ENCODE measurements at places on chromosomes 12 and 14.
A peak's percentile ranks its signal among the peaks of the same experiment; 100 is the strongest.

- DNase-seq = no peak
- H3K4me1 ChIP-seq = no peaks in the 10 kb centered on the region
- no peak overlapping the region for H3K4me3 ChIP-seq
- H3K27me3 ChIP-seq = no peaks in the 10 kb centered on the region
- H3K36me3 ChIP-seq = no peaks in the 10 kb centered on the region
Observed at GRCh38 chr14:56059054-56059453, 59.2 kb upstream of the PELI2 start.

- no peaks in the 10 kb centered on the region for H3K27me3 ChIP-seq
- H3K27ac ChIP-seq = peak overlapping the region; percentile 17
- H3K4me3 ChIP-seq = no peak overlapping the region
- H3K4me1 ChIP-seq = no peaks in the 10 kb centered on the region
- DNase-seq = no peak
- no peaks in the 10 kb centered on the region for H3K36me3 ChIP-seq
Observed at GRCh38 chr12:22539055-22539454, 5.3 kb downstream of the C2CD5 start.

GRCh38 chr12:94180558-94181296 lies 32.4 kb downstream of the PLXNC1 start:
- H3K4me1 ChIP-seq = no peaks in the 10 kb centered on the region
- DNase-seq = no peak
- no peak overlapping the region for H3K27ac ChIP-seq
- no peaks in the 10 kb centered on the region for H3K36me3 ChIP-seq
- no peak overlapping the region for H3K4me3 ChIP-seq

GRCh38 chr14:37972941-37973887 lies 234.5 kb upstream of the SSTR1 start:
- no peak for DNase-seq
- no peaks in the 10 kb centered on the region for H3K27me3 ChIP-seq
- no peak overlapping the region for H3K27ac ChIP-seq
- H3K4me3 ChIP-seq = no peak overlapping the region

DNA sequence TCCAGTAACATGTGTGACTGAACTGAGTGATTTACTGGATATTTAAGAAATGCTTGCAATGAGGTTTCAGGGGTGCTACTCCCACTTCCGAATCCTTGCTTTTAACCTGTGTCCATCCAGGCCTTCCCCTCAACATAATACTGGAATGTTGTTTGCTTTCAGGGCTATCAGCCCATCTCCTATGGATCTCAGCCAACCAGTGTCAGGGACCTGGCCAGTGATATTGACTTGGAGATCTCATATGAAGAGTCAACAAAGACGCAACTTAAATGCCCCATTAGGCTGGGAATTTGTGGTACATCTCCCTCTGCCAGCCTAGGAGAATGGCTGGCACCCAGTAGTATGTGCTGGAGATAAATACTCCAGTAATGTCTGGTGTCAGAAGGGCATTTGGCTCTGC lies 889 bp upstream of the IFT43 start:
- H3K4me3 ChIP-seq = no peak overlapping the region
- no peaks in the 10 kb centered on the region for H3K27me3 ChIP-seq
- peak overlapping the region; percentile 99 for H3K27ac ChIP-seq
- no peak for DNase-seq
- peaks cover 10% of the 10 kb centered on the region for H3K36me3 ChIP-seq

DNA sequence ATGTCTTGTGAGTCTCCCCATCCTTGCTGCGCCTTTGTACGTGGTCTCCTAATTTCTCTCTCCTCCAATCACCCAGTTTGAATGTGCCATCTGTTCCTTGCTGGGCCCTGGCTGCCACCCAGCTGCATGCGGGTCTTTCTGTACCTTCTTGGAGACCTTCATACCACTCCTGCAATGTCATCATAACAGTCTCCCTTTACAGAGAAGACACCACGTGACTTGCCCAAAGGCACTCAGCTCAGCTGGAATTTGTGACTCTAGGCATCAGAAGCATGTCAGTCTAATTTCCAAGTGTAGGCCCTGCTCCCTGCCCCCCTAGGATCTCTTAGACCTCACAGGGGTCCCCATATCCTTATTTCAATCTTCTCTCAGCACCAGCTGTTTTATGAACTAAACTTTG lies 284.2 kb downstream of the TTC8 start:
- no peak for DNase-seq
- H3K4me1 ChIP-seq = no peaks in the 10 kb centered on the region

GRCh38 chr14:79608446-79608845 lies 602.9 kb downstream of the DIO2 start:
- H3K4me1 ChIP-seq = no peaks in the 10 kb centered on the region
- H3K4me3 ChIP-seq = no peak overlapping the region
- H3K27me3 ChIP-seq = no peaks in the 10 kb centered on the region
- no peak for DNase-seq

GRCh38 chr14:68349900-68350629 lies 442.8 kb downstream of the ZFP36L1 start:
- no peak overlapping the region for H3K27ac ChIP-seq
- no peaks in the 10 kb centered on the region for H3K4me1 ChIP-seq
- no peaks in the 10 kb centered on the region for H3K27me3 ChIP-seq
- no peaks in the 10 kb centered on the region for H3K36me3 ChIP-seq
- no peak for DNase-seq

GRCh38 chr14:49954171-49954631 lies 61.3 kb downstream of the ARF6 start:
- peaks cover 14% of the 10 kb centered on the region for H3K4me1 ChIP-seq
- H3K36me3 ChIP-seq = no peaks in the 10 kb centered on the region
- H3K4me3 ChIP-seq = no peak overlapping the region
- DNase-seq = no peak
- H3K27me3 ChIP-seq = no peaks in the 10 kb centered on the region
- H3K27ac ChIP-seq = no peak overlapping the region

- no peaks in the 10 kb centered on the region for H3K36me3 ChIP-seq
- H3K27ac ChIP-seq = no peak overlapping the region
- H3K4me1 ChIP-seq = no peaks in the 10 kb centered on the region
- no peak overlapping the region for H3K4me3 ChIP-seq
- no peaks in the 10 kb centered on the region for H3K27me3 ChIP-seq
Observed at GRCh38 chr14:55416866-55417265, 5.2 kb upstream of the ATG14 start.

DNA sequence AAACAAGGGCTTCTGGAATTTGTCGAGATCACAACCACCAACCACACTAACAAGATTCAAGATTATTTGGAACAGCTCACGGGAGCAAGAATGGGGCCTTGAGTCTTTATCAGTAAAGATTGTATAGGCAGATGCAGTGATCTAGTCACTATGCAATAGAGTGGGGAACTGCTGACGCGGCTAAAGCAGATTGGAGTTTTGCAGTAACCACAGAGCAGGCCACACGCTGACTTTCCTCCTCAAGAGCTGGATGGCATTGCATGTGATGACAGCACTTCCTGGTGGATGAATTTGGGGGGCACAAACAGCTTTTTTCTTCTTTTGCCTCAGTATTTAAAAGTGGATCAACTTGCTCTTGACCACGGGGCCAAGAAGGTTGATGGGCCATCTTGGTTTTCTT lies 46.0 kb downstream of the KCNK13 start:
- no peaks in the 10 kb centered on the region for H3K4me1 ChIP-seq
- H3K36me3 ChIP-seq = no peaks in the 10 kb centered on the region
- H3K27ac ChIP-seq = no peak overlapping the region
- H3K27me3 ChIP-seq = peaks cover 3% of the 10 kb centered on the region
- no peak overlapping the region for H3K4me3 ChIP-seq

GRCh38 chr12:98408681-98409080 lies 106.7 kb upstream of the TMPO start:
- H3K27ac ChIP-seq = no peak overlapping the region
- no peak for DNase-seq
- H3K36me3 ChIP-seq = no peaks in the 10 kb centered on the region
- no peaks in the 10 kb centered on the region for H3K27me3 ChIP-seq

DNA sequence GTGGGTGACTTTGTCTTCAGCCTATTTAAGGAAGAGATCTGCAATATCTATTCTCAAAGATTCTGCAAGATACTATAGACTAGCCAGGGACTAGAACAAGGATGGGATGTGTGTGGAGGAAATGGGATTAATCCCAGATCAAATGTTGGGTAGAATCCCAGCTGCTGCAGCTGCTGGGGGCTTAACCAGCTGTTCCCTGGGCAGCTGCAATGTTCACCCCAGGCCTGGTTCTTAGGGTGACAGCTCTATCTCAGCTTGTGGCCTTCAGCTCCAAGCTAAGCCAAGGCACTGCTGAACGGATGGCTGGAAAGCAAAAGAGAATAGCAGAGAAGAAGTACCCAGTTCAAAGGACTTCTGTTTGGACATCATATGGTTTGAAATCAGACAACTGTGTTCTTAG lies 10.0 kb upstream of the RHEBL1 start:
- no peaks in the 10 kb centered on the region for H3K27me3 ChIP-seq
- H3K4me3 ChIP-seq = no peak overlapping the region
- H3K36me3 ChIP-seq = no peaks in the 10 kb centered on the region
- H3K27ac ChIP-seq = no peak overlapping the region

GRCh38 chr12:62044450-62045135 lies 215.6 kb upstream of the USP15 start:
- H3K4me1 ChIP-seq = no peaks in the 10 kb centered on the region
- H3K36me3 ChIP-seq = no peaks in the 10 kb centered on the region
- H3K4me3 ChIP-seq = no peak overlapping the region

- H3K36me3 ChIP-seq = no peaks in the 10 kb centered on the region
- DNase-seq = no peak
- H3K27me3 ChIP-seq = no peaks in the 10 kb centered on the region
- no peak overlapping the region for H3K27ac ChIP-seq
- no peak overlapping the region for H3K4me3 ChIP-seq
Observed at GRCh38 chr12:116295327-116296263, 18.1 kb upstream of the MED13L start.

DNA sequence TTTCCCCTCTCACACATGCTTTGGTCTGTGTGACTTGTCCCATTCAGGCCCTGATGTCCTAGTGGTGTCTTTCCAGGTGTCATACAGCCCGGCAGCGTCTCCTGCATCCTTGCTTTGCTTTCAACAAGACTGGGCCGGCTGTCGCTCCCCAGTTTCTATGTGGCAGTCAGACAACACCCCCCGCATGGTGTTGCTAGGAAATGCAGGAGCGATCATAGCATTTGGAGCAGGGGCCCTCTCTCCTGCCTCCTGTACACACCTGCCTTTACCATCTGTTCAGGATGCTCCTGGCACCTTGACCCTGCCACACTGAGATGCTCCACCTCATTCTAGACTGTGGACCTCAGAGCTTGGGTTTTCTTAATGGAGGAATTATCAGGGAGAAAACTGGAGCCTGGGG lies 29.5 kb downstream of the CACNA1C start:
- H3K4me1 ChIP-seq = peaks cover 70% of the 10 kb centered on the region
- no peaks in the 10 kb centered on the region for H3K36me3 ChIP-seq

- no peak overlapping the region for H3K27ac ChIP-seq
- no peak for DNase-seq
- H3K27me3 ChIP-seq = no peaks in the 10 kb centered on the region
- no peaks in the 10 kb centered on the region for H3K4me1 ChIP-seq
- no peaks in the 10 kb centered on the region for H3K36me3 ChIP-seq
Observed at GRCh38 chr12:115623764-115624334, 653.6 kb downstream of the MED13L start.

DNA sequence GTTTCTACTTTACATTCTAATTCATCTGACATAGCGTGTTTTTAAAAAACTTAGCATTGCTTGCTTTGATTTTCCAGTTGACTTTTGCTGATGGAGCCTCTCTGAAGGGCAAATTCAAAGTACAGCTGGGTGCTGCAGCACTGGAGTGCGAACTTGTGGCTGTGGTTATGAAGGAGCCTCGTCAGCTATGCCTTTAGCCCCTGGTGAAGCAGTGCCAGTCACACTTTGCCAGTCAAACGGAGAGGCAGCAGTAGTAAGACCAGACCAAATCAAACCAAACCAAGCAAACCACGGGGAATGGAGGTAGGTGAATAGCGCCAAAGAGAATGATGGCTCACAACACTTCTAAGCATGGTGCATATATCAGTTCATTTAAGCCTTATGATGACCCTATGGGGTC lies 15.1 kb upstream of the SLC38A2 start:
- H3K36me3 ChIP-seq = no peaks in the 10 kb centered on the region
- no peak overlapping the region for H3K4me3 ChIP-seq
- H3K27ac ChIP-seq = peak overlapping the region; percentile 99
- no peak for DNase-seq
- no peaks in the 10 kb centered on the region for H3K27me3 ChIP-seq

- no peak overlapping the region for H3K4me3 ChIP-seq
- H3K36me3 ChIP-seq = no peaks in the 10 kb centered on the region
- DNase-seq = no peak
- H3K27ac ChIP-seq = peak overlapping the region; percentile 45
Observed at GRCh38 chr14:65156568-65157366, 54.5 kb upstream of the MAX start.

- no peaks in the 10 kb centered on the region for H3K36me3 ChIP-seq
- no peak overlapping the region for H3K27ac ChIP-seq
- DNase-seq = no peak
- H3K4me1 ChIP-seq = no peaks in the 10 kb centered on the region
- H3K4me3 ChIP-seq = no peak overlapping the region
Observed at GRCh38 chr12:4434706-4435425, 10.7 kb downstream of the FGF6 start.

- H3K27ac ChIP-seq = peak overlapping the region; percentile 92
- peaks cover 32% of the 10 kb centered on the region for H3K4me1 ChIP-seq
- H3K4me3 ChIP-seq = no peak overlapping the region
Observed at GRCh38 chr14:96053248-96053599, 14.1 kb downstream of the C14orf132 start.

GRCh38 chr12:131197490-131197889 lies 243.8 kb downstream of the ADGRD1 start:
- no peaks in the 10 kb centered on the region for H3K27me3 ChIP-seq
- no peaks in the 10 kb centered on the region for H3K36me3 ChIP-seq
- no peaks in the 10 kb centered on the region for H3K4me1 ChIP-seq
- H3K4me3 ChIP-seq = no peak overlapping the region
- no peak for DNase-seq
- H3K27ac ChIP-seq = no peak overlapping the region

GRCh38 chr12:108773798-108774788 lies 42.8 kb upstream of the CORO1C start:
- no peaks in the 10 kb centered on the region for H3K27me3 ChIP-seq
- H3K4me3 ChIP-seq = no peak overlapping the region
- peaks cover 52% of the 10 kb centered on the region for H3K4me1 ChIP-seq
- H3K36me3 ChIP-seq = no peaks in the 10 kb centered on the region
- peak; percentile 96 for DNase-seq

DNA sequence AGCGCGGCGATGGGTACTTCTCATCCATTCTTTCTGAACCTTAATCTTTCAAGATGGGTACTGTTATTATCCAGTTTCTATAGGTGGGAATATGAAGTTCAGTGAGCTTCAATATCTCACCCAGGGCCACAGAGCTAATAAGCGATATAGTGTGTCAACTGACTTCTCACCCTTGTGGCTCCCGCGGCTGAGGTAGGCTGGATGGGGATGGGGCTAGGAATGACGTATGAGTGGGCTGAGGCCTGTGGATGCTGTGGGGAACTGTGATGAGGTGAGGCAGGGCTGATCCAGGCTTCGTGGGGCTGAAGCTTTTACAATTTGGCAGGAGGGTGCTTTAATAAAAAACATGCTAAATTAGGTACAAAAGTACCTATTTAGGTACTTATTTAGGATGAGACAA lies 32.9 kb upstream of the ATP23 start:
- H3K27ac ChIP-seq = no peak overlapping the region
- DNase-seq = no peak
- no peak overlapping the region for H3K4me3 ChIP-seq
- no peaks in the 10 kb centered on the region for H3K36me3 ChIP-seq
